ENCODE measurements at places on chromosomes 13 and 19.

- no peak for DNase-seq
Measured at GRCh38 chr13:23748109-23748990, 140.8 kb downstream of the MIPEP start.

- DNase-seq: no peak
Measured at GRCh38 chr13:77728265-77729125, 31.0 kb downstream of the SLAIN1 start.

DNA sequence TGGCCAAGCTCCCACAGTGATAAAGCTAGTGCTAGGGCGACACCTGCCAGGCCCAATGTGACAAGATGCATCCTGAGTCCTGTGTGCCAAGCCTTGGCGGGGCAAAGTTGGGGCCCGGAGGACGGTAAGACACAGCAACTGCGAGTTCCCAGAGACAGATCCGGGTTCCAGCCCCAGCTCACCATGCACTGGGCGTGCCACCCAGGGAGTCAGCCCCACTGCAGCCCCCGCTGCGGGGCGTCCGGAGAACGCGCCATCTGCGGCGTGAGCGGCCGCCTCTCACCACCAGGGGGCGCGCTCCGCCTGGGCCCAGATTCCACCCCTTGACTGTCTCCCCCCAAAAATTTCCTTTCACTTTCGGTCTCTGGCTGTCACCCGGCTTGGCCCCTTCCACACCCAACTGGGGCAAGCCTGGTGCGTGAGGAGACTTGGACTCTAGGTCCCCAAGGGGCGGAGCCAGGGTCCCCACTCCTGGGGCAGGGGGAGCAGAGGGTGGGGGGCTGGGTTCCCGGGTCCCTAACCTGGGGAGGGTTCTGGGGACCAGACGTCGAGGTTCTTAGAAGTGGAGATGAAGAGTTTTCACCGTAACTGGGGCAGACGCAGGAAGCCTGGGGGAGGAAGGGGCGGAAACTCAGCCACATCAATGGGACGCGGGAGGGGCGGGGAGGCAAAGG, at the start of gene FLT3LG:
Gene FLT3LG, plus strand, starts transcription at position 348 of the 674 bp plus-strand sequence. CDS start 425 bp downstream, outside the sequence.
- DNase-seq: peak; percentile 84

DNA sequence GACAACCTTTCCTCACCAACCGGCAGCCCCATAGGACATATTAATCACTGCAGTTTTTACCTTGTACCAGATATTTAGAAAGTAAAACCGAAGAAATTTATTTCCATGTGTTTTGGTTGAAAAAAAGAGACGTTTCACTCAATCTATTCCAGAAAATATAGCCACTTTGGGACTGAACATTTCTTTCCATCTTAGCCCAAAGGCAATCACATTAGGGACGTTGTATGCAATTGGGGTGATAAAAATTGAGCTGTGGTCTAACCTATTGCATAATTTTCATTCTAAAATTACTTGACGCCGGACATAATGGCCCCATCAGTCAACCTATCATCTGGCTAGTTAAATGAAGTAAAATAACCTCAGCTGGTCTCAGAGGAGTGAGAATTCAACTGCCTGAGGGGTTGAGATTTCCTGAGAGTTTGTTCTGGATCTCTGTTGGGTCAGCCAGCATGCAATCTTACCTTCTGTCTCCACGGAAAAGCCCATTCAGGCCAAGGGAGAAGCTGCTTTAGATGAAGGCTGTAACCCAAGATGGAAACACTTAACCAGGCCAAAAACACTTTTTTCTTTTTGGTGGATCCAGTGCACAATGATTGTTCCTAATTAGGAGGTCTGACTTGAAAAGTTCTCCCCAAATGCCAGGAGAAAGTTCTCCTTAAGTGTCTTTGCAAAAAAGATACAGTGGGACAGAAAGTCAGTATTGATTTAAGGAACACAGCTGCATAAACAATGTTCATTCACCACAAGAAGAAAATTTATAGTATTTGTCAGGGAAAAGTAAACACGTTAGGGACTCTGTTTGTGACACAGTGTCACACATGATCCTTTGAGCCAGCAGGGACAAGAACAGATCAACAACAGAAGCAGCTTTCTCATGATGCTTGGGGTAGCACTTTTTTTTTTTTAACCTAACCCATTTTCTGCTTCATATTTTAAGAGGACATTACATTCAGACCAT, 34.1 kb downstream of the DLEU7 start:
- DNase-seq: no peak

- no peak for DNase-seq
Measured at GRCh38 chr13:108223687-108224503, 5.7 kb downstream of the ABHD13 start.

GRCh38 chr19:7799640-7800355, 30.2 kb upstream of the EVI5L start:
- peak; percentile 37 for DNase-seq

- no peak for DNase-seq
Measured at GRCh38 chr13:80339912-80340650, 845 bp downstream of the SPRY2 start.

GRCh38 chr19:6694147-6694815, 24.3 kb upstream of the TNFSF14 start:
- no peak for DNase-seq

DNA sequence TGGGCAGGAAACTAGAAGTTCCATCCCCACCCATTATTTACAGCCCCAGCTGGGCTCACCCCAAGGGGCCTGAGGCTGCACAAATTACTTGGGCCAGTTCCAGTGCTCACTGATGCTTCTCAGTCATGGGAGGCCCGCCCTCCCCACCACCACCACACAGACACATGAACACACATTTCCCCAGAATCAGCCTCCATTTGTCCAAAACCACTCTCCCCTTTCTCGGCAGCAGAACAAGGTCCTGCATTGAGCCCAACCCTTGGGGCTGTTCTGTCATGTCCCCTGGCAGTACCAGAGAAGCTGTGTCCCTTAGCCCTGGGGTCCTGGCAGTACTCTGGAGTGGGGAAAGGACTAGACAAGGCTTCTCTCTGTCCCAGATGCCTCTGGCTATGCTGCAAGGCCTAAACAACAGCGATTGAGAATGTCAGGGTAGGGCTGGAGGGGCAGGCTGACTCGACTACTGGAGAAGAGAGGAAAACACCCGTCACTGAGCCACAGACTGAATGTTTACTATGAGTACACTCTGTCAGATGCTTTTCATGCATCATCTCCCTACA, 21.8 kb downstream of the SAMD4B start:
- no peak for DNase-seq

DNA sequence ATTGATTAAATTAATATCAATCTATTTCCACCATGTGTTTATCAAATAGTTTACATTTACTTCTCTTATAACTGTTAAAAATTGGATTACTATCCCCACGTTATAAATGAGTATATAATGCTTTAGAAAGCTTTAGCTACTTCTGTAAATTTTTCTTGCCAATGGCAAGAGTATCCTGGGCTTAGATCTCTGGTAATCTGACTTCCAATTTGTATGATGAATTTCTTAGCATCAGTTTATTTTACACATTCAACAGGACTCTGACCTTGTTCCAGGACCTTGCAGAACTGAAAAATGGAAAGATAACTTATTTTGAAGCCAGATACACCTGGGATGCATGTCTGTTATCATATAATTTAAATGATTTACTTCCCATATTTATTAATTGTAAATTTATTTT, 2759.4 kb downstream of the PCDH9 start:
- no peak for DNase-seq

DNA sequence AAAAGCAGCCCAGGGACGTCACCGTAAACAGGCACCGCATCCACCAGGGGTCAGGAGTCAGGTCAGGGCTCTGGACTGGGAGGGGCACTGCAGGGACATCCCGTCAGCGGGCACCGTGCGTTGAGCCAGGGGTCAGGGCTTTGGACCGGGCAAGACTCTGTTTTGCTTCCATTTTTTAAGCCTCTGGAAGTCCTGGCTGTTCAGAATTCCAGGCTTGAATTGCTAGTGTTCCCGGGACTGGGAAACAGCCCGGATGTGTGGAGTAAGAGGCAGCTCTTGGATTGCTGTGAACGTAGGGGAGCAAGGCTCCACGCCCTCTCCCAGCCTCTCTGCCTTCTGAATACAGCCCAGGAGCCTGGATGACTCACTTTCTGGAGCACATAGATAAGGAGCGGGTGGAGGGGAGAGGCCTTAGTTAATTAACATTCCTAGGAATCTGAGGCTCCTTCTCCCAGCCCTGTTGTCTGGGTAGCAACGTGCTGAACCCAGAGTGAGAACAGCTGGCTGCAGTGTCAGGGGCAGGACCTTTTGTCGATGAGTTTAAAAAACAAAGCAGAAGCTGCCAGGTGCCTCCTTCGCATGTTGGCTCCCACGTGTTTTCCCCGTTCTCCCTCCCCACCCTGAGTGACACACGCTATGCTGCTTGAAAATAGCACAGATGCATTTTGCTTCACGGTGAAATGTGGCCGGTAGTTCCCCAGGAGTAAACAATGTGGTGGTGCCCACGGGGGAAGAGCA, 21.9 kb downstream of the ATP11A start:
- DNase-seq: no peak

- no peak for DNase-seq
Measured at GRCh38 chr19:19943848-19944582, 43.3 kb downstream of the ZNF93 start.

- DNase-seq: no peak
Measured at GRCh38 chr13:51276636-51277035, 54.4 kb downstream of the FAM124A start.

DNA sequence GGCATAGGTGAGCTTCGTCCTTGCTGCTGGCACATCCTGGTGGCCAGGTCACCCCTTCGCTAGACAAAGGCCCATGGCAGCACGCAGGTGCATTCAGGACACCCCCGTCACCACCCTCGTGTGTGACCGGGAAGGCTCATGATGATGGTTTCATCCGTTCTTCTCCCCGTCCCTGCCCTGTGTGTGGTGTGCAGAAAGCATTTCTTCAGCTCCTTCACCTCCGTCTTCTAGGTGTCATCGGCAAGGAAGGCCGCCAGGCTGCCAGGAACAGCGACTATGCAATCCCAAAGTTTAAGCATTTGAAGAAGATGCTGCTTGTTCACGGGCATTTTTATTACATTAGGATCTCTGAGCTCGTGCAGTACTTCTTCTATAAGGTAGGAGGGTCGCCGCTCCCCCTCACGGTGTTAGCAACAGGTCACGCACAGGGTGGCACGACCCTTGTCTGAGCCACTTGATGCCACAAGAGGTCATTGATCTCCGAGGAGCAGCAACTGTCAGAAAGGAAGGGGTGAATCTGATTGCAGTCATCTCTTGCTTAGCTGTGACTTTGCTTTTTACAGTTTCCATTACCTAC, 111.0 kb upstream of the MCF2L start:
- DNase-seq: no peak

- no peak for DNase-seq
Measured at GRCh38 chr13:79621902-79622301, 140.9 kb downstream of the NDFIP2 start.

DNA sequence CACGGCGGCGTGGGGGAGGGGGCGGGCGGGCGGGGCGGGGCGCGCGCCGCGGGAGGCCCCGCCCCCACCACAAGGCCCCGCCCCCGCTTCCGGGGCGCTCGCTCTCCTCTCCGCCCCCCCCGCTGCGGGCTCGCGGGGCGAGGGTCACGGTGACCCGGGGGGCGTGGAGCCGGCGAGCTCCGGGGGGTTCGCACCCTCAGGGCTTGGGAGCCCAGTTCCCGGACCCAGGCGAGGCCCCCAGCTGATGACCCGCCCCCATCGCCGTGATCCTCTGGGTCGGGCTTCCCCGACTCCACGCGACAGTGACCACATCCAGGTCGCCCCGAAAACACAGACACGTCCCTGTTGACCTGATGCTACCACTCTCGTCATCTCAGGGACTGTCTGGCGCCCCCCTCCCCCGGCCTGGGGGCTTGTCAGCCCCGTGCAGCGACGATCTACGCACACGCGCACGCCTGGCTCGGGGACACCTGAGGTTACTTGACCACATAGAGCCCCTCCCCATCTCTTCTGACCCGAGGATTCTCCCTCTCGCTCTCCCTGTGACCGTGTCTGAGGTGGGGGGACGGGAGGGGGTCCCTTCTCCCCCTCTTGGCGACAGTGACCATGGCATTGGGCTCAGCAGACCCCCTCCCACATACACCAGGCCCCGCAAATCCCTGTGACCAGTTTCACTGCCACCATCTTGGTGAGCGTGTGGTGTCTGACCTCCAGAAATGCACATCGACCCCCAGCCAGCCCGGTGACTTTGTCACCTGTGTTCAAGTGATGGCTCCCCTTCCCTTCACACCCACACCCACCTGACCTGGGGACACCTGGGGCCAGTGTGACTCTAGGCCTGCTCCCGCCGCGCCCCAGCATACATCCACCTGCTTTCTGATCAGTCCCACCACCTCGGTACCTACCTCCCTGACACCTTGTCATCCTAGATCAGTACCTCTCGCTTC, 670 bp downstream of the MAP2K7 start:
- peak; percentile 81 for DNase-seq

GRCh38 chr19:3504735-3505134, 1.4 kb upstream of the FZR1 start:
- no peak for DNase-seq

DNA sequence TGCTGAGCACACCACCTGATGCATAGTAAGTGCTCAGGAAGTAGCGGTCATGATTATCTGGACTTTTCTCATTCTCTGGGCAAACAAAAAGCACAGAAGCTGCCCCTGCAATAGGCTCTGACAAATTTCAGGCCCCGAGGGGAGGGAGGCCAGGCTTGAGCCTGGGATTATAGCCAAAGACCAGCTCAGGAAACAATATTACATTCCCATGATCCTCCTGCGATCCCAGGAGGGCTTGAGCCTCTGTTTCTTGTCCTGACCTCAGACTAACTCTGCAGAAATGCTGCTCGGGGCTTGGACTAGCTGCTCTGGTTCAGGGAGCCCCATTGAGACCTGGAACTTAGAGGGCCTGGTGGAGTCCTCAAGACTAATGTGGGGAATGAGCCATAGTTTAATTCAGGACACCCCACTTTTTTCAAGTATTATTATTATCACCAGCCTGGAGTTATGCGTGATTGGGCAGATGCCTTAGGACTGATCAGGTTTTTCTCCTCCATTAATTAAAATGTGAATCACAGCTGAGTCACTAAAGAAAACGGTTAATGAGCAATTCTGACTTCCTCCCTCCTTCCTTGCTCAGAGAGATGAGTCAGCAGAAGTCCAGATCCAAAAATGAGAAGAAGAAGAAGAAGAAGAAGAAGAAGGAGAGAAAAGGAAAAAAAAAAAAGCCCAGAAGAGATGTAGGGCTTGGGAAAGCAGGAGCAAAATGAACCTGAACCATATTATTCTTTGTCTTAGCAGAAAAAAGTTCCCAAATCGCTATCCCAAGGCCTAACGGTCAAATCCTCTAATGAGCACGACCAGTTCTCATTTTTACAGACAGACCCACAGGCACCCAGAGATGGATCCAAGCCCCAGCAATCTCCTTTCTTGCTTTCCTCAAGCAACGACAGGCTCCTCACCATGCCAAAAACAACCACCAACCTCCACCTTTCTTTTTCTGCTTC, 107.2 kb downstream of the CACNA1A start:
- DNase-seq: no peak

- DNase-seq: no peak
Measured at GRCh38 chr13:109647053-109647452, 139.3 kb downstream of the IRS2 start.

Data from T-cell (primary cell).